ENCODE measurements at places on chromosomes 4 and X.

GRCh38 chrX:31258166-31258565 lies 186.3 kb upstream of the FTHL17 start:
- no peak for DNase-seq

- DNase-seq = peak; percentile 12
Measured at GRCh38 chr4:105895583-105896460, 551 bp downstream of the NPNT start.

- DNase-seq = no peak
Measured at GRCh38 chr4:161252520-161253141, 911.2 kb downstream of the FSTL5 start.

- no peak for DNase-seq
Measured at GRCh38 chr4:24772952-24773351, 22.4 kb upstream of the SOD3 start.

- no peak for DNase-seq
Measured at GRCh38 chr4:83389037-83389720, 54.5 kb upstream of the HPSE start.

DNA sequence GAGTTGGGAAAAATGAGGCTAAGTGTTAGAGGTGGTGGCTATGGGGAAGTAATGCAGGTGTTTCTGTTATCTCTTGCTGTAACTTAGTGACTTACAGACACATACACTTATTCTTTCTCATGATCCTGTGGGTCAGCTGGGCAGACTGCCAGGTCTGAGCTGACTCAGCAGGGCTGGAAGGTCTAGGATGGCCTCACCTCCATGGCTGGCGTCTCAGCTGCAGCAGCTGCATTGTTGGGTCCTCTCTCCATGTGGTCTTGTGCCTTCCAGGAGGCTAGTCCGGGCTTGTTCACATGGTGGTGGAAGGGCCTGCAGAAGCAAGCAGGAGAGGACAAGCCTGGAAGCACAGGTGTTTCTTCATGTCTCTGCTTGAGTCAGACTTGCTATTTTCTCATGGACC lies 172.7 kb downstream of the NHS start:
- DNase-seq = no peak

DNA sequence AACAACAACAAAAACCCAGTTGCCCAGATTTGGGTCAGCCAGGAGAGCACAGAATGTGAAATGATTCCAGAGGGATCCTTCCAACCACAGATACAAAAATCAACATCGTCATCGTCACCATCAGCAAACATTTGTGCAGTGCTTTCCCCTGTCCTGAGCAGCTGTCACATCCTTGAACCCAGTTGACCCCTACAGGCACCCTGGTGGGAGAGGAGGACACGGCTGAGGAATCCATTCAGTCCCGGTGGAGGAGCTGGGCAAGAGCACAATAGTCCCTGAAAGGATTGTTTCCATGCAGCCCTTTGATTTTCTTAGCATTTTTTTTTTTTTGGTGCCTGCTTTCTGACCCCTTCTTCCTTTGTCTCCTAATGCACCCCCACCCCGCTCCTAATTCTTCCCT lies 37.1 kb upstream of the STX18 start:
- no peak for DNase-seq

DNA sequence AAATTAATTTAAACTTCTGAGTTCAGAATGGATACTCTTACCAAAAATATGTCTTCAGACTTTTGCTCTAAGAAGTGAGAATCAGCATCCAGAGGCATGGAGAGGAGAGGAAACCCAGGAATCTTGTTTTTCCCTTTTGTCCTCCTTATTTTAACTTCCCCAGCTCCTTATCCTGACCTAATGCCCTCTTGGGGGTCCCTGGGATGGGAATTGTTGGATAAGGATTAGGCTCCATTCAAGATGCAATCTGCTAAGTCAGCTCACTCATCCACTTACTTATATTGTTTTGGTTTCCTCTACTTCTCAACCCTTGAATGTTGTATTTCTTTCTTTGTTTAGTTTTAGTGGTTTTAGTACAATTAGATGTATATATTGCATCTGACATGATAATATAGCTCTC lies 208.4 kb upstream of the PCDH7 start:
- DNase-seq = no peak

- DNase-seq = no peak
Measured at GRCh38 chrX:132712350-132712749, 223.5 kb upstream of the MBNL3 start.

DNA sequence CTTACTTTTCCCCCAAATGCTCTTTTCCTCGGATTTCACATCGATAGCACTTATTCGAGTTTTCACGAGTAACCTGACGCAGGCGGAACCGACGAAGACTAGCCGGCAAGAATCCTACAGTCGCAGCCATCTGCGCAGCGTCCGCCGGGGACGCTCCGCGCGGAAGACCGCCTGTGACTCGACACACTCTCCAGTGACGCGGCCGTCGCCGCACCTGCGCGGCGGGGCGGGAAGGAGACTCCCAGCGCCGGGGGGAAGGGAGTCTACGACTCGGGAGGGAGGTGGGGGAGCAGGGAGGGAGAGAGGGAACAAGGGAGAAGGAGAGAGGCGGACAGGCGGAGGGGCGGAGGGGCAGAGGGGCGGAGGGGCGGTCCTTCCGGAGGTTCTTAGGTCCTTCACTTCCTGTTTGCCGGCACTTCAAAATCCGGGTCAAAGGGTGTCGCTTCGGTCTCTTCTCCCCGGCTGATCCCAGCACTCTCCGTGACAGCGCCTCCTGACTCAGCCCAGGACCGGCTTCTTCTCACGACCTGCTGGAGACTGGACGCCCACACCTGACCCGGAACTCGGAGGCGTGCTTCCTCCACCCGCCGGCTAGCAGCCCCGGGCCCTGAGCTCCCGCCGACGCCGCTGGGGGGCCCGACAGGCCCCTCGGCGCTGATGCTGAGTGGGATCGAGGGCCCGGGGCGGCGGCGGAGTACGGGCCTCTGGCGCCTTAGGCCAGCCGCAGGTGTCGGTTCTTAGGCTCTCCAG lies at the start of gene USP38:
Gene USP38 (plus strand): TSS at position 415 of the 750 bp plus-strand sequence. CDS start 534 bp downstream, outside the sequence.
- peak; percentile 95 for DNase-seq

DNA sequence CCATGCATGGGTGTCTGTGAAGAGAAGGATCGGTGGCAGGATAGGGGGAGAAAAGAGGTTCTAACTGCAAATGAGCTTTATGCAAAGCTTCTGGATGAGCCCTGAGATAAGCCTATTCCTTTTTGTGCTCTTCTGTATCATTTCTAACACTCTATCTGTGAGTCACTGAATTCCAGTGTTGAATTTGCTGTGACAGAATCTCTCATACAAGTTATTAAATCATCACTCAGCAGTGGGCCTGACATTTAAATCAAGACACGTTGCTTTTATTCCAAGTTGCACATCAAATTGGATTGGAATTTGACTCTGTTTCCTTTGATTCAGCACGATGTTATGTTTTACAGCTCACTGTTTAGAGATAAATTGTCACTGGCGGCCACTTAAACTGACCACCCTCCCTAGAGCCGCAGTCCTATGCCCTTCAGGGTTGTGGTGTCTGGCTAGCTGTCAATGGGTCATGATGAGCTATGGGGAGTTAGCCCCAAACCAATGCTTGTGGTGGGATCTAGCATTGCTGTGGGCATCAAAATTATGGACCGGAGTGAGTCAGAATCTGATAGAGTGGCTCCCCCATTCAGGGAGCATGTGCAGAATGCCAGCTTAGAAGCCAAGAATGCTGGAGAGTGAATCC lies 42.7 kb downstream of the LHFPL1 start:
- no peak for DNase-seq

- DNase-seq = no peak
Measured at GRCh38 chr4:8830611-8831200, 40.9 kb downstream of the HMX1 start.

DNA sequence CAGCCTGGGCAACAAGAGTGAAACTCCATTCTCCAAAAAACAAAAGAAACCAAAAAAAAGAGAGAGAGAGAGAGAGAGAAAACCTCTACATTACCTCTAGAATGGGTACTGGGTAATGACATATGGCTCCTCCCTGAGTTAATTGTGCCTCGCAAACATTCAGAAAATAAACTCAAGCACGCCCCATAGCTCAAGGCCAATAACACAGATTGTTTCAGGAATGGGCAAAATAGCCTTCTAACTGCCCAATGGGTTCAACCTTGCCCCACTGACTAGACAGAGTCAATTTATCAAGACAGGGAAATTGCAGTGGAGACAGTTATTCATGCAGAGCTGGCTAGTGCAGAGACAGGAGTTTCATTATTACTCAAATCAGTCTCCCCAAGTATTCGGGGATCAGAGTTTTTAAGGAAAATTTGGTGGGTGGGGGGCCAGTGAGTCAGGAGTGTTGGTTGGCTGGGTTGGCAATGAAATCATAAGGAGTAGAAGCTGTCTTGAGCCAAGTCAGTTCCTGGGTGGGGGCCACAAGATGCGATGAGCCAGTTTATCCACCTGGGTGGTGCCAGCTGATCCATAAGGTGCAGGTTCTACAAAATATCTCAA lies 25.1 kb downstream of the NIPAL1 start:
- no peak for DNase-seq

- DNase-seq = no peak
Measured at GRCh38 chr4:145218251-145218650, 37.9 kb upstream of the OTUD4 start.

DNA sequence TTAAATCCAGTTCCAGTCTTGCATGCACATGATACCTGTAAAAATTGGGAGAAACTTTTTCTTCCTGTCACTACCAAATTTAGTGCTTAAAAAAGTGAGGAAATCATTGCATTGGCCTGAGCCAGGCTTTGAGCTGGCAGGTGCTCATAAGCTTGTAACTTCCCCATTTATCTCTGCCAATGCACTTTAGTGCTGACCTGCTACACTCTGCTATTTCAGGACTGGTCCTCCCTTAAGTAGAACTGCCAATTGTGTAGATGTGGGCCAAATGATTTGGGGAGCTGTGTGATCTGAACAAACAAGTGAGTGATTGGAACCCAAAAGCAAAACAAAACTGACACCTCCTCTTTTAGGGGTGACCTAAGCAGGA lies 51.8 kb downstream of the ZNF827 start:
- DNase-seq = no peak

GRCh38 chrX:6813836-6814370 lies 279.0 kb upstream of the VCX3A start:
- DNase-seq = no peak

DNA sequence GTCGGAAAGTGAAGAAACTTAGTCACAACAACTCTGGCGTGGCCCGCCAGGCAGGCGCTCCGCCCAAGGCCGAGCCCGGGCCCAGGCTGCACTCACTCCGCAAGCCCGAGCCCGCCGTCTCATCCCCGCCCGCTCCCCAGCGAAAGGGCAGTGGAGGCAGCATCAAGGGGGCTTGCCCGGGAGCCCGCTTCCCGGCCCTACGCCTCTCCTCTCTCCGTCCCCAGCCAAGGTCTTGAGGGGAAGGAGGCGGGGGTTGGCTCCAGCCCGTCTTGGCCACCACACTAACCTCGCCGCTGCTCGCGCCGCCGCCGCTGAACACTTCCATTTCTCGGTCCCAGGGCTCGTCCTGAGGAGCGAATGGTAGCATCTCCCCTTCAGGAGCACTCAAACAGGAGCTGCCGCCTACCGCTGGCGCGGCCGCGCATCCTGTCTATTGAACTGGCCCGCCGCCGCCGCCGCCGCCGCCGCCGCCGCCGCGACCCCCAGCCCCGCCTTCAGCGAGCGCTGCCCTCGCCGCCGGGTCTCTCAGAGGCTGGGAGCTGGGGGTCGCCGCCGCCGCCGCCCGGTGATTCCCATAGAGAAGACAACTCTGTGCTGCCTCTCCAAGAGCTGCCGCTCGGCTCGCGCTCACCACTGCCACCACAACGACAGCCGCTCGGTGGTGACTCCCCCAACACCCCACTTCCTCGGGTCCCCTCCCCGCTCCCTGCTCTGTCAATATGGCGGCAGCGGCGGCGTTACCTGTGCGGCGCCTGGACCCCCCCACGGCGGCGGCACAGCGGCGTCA lies at the start of gene RPS6KA6:
Gene RPS6KA6 (minus strand): TSS at position 667 of the 787 bp plus-strand sequence. CDS start 300 bp downstream, at position 367.
- peak; percentile 7 for DNase-seq

DNA sequence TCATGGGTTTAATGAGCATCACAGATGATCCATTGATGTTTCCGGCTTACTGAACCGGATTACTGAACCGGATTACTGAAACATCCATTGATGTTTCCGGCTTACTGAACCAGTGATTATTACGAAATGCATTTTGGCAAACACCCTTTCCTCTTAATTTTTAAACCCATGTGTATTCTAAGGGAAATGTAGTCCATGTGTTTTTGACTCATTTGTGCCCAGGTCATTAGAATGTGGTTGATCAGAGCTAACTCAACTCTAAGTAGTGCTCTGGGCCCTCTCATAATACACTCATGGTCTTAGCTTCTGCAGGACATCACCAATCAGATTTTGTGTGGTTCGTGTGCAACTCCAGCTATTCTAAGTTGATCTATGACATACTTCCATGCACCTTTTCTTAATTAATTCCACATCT lies 141.6 kb downstream of the SPATA18 start:
- DNase-seq = no peak

- no peak for DNase-seq
Measured at GRCh38 chrX:1167466-1167865, 45.0 kb downstream of the CRLF2 start.

- DNase-seq = no peak
Measured at GRCh38 chrX:72306085-72306801, 529 bp upstream of the CITED1 start.

GRCh38 chrX:45850775-45851433 lies 650.2 kb upstream of the DIPK2B start:
- peak; percentile 38 for DNase-seq

DNA sequence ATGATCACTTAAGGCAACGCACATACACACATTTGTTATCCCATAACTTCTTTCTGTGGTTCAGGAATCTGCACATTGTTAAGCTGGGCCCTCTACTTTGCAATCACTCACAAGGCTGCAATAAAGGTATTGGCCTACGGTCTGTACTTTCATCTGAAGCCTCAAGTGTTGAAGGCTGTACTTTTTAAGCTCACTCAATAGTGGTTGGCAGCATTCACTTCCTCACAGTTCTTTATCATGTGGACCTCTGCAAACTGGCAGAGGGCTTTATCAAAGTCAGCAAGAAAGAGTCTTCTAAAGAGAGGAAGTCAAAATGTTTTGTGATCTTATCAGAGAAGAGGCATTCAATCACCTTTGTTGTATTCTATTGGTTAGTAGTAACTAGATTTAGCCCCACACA lies 301.4 kb upstream of the EPHA5 start:
- no peak for DNase-seq

DNA sequence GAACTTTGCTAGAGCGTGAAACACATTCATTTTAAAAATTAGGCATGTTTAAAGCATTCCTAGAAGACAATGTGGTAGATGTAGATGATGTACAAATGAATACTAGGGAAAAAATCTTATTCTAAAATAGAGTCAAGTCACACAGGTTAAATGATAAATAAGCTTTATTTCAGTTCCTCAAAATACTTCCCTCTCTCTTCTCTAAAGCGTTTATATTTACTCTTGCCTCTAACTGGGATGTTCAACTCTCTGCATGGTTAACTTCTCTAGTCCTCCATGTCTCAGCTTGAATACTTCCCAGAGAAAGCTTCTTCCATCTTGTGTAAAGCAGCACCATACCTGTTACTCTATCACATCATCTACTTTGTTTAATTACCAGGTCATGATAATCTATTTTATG lies 30.9 kb upstream of the GLRA3 start:
- DNase-seq = no peak

Measured in stimulated activated naive CD8-positive, alpha-beta T cell treated with anti-CD3 and anti-CD28 coated beads, Interleukin-15, amount 100 ng/mL, for 72 hours (primary cell).